ENCODE measurements at places on chromosomes 4 and X.

DNA sequence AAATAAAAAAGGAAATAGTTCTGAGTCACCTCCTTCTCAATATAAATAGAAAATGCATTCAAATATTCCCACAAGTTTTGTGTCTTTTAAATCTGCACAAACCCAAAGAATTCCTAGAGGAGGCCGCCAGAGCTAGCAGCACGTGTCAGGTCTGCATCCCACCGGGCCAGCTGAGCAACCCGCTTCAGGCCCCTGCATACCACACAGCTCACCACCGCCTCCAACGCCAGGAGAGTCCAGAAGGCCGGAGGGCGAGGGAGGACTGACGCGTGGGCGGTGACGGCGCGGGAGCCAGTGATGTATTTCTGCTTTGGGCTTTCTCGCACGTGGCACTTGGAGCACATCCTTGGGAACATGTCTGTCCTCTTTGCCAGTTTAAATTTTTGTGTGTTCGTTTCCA is 61.9 kb upstream of the CLDN34 start:
- no peak for DNase-seq

DNA sequence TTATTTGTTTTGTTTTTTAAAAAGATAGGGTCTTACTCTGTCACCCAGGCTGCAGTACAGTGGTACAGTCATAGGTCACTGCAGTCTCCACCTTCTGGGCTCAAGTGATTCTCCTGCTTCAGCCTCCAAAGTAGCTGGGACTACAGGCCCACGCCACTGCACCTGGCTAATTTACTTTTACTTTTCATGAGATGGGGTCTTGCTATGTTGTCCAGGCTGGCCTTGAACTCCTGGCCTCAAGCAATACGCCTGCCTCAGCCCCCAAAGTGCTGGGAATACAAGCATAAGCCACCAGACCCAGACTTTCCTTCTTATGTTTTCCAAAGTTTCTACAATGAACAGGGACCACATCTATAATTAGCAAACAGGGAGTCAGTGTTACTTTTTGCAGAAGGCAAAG is 37.9 kb upstream of the MXD4 start:
- DNase-seq, result no peak

- DNase-seq, result no peak
These were observed 7.7 kb upstream of the PGAM4 start for GRCh38 chrX:77977095-77977494.

GRCh38 chrX:40068048-40068447 is 29.7 kb downstream of the BCOR start:
- DNase-seq, result no peak

- no peak for DNase-seq
These were observed 17.7 kb downstream of the FOXR2 start for GRCh38 chrX:55640854-55641253.

- no peak for DNase-seq
These were observed 501.9 kb upstream of the ZFP42 start for GRCh38 chr4:187493661-187494060.

GRCh38 chrX:66074920-66075879 is 35.3 kb upstream of the VSIG4 start:
- DNase-seq, result no peak

- DNase-seq, result no peak
These were observed 80.2 kb downstream of the HTRA3 start for GRCh38 chr4:8349664-8350236.

- DNase-seq, result no peak
These were observed 152.0 kb downstream of the RASL11B start for GRCh38 chr4:53013873-53014775.

GRCh38 chr4:123469245-123469644 is 72.7 kb downstream of the SPRY1 start:
- no peak for DNase-seq

- DNase-seq, result no peak
These were observed 15.6 kb upstream of the ASMTL start for GRCh38 chrX:1468250-1468772.

GRCh38 chr4:137819964-137820383 is 287.7 kb upstream of the PCDH18 start:
- DNase-seq, result no peak

DNA sequence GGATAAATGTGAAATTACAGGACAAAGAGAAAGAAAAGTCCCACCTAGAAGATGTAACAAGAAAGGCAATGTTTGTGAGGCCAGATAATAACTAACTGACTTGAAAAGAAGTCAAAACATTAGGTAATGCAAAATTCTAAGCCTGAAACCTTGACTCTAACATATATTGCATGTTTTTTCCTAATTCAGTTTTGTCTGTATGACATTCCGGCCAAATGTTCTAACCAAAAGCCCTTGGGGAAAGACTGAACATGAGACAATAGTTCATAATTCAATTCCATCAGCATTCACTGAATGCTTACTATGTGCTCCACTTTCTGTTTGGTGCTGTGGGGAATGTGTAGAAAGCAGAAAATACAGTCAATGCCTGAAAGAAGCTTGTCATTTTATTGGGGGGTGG is 84.8 kb upstream of the PLAC1 start:
- no peak for DNase-seq

- no peak for DNase-seq
These were observed 9.2 kb upstream of the GABRA4 start for GRCh38 chr4:47002580-47002979.

- no peak for DNase-seq
These were observed 127.1 kb downstream of the CFAP299 start for GRCh38 chr4:80462621-80463091.

- DNase-seq, result no peak
These were observed 91.4 kb downstream of the DCTD start for GRCh38 chr4:182825786-182826185.

GRCh38 chr4:7817877-7818398 is 121.7 kb downstream of the AFAP1 start:
- DNase-seq, result no peak

GRCh38 chr4:124754681-124755080 is 42.1 kb upstream of the ANKRD50 start:
- DNase-seq, result no peak

- no peak for DNase-seq
These were observed 223.7 kb upstream of the FAT4 start for GRCh38 chr4:125091101-125091500.

GRCh38 chr4:119261986-119262385 is 49.5 kb downstream of the USP53 start:
- no peak for DNase-seq

- DNase-seq, result no peak
These were observed 2.2 kb upstream of the MGARP start for GRCh38 chr4:139282065-139282720.

GRCh38 chr4:151990201-151990600 is 229.4 kb upstream of the GATB start:
- no peak for DNase-seq

- no peak for DNase-seq
These were observed 164.0 kb downstream of the PRKX start for GRCh38 chrX:3549411-3549911.

DNA sequence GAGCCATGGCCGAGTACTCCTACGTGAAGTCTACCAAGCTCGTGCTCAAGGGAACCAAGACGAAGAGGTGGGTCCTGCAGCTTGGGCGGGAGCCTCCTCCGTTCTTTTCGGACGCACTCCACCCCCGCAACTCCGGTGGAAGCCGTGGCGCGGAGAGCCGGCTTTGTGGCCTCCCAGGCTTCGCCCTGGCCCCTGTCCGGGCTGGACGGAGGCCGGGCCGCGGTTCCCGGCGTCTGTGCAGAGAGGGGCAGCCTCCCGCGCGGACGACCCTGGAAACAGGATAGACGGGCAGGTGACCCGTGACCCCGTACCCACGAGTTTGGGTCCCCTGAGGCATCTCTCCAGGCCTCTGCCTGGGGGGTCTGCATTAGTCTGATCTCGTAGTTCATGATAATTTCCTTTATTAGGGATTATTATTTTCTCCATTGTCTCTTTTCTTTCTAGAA is 356 bp downstream of the FRG1 start:
- DNase-seq, result no peak

GRCh38 chrX:10350981-10351380 is 194.2 kb downstream of the CLCN4 start:
- no peak for DNase-seq

DNA sequence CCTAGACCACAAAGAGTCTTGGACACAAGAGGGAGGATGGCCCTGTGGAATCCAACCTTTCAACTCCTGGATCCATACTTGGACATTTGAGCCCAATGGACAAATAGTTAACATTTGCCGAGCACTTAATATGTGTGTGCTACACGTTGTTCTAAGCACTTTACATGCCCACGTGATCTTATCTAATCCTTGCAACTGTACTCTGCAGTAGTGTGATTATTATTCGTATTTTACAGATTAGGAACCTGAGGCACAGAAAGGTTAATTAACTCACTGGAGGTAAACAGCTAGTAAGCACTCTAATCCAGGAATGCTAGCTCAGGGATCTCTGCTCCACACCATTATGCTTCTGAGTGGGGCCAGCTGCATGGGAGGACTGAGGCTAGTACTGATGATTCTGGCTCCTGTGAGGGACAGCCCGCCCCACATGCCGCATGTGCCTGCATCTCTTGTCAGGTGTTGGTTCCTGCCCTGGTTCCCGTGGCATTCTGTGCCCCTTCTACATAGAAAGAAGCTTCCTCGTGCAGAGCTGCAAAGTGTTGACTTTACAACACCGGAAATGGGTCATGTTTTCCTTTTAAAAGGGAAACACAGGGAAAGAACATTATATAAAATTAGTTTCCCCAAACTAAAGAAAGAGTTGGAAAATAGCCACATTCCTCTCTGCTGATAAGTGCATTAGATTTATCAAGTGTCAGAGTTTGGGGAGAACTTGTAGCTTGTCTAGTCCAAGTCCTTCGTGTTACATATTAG is 34.8 kb downstream of the PLAC1 start:
- DNase-seq, result no peak

DNA sequence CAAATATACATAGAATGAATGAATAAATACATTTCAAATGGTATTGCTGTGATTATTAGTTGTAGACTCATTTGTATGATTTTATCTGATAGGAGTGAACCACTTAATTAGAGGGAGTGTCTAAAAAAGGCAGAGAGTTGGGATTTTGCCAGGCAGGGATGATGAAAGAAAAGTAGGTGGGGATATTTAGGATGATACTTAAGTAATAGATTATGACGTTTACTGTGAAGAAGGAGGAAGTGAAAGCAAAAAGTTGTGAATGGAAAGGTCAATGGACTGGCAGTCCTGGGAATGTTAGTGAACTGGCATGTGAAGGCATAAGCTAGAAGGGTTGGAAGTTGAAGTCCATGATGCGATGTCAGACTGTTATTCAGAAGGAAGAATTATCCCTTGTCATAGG is 917.1 kb downstream of the RAPGEF2 start:
- DNase-seq, result no peak

DNA sequence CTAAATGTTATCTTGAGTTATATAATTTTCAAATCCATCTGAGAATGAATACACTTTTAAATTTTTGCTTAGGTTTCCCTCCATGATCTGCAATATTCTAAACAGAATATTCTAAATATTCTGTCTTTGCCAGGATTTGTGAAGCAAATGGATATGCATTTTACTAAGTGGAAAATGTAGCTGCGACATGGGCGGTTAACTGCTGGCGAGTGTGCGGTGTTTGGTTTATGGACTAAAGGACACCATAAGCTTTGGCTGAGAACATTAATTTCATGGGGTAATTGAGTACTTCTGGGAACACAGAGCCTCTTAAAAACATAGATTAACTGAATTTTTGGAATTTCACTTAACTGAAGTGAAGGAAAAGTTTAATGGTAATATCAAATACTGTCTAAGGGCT is 153.8 kb upstream of the ETNPPL start:
- DNase-seq, result no peak

- DNase-seq, result no peak
These were observed 16.6 kb upstream of the ERCC6L start for GRCh38 chrX:72255445-72255844.

GRCh38 chr4:71832049-71832448 is 48.2 kb upstream of the GC start:
- DNase-seq, result no peak

- DNase-seq, result no peak
These were observed 14.0 kb upstream of the HSFX1 start for GRCh38 chrX:149759824-149760223.

DNA sequence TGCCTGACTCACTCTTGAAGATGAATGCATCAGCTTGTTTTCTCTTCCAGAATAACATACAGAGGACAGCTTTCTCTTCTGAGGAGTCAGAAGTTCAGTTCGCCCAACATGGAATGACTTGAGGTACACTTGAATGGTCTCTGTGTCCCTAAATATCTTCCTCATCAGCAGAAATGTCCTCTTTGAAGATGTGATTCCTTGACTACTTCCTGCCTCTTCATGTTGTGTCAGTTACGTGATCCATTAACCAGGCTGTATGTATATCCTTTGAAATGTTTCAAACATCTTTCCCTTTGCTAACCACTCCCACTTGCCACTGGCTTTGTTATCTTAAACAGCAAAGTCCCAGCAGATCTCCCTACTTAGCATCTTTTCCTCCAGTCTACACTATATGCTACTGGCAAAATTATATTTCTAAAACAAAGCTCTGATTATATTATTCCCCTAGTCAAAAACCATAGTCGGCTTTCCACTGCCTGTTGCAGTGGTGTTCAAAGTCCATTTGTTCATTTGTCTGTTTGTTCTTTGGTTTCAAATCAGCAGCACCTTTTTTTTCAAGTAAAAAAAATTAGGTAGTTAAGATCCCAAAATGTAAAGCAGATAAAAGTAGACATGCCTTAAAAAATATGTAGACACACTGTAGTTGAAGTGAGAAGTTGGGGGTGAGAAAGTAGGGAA is 82.1 kb upstream of the PAK3 start:
- DNase-seq, result no peak

DNA sequence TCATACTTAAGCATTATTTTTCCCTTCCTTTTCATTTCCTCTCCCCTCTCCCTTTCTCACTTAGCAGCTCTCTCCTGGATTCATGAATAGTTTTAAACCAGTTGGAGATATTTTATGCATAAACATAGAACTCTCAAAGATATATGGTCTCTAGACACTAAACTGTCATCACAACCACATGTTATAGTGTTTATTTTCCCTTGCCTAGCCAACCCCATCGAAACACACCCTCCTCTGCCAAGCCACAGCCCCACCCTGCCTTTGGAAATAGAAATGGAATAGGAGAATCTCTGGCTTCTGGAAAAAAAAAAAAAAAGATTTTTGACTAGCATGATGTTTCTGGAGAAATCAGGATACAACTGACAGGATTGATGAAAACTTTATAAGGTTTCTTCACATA is 64.8 kb upstream of the RBPJ start:
- DNase-seq, result no peak

GRCh38 chr4:121326597-121326996 is 54.2 kb downstream of the QRFPR start:
- no peak for DNase-seq

Data from cortex of kidney (tissue), 1 donor.